RPMI7951 (cell line): ENCODE measurements at places on chromosomes 7 and 10. TPM values are rescaled to one million over a fixed set of nuclear protein-coding genes. Genes with fewer than 3 reads are reported as not detected.

GRCh38 chr7:24291271-24291670 is 7.3 kb downstream of the NPY start:
- no peak for DNase-seq

DNA sequence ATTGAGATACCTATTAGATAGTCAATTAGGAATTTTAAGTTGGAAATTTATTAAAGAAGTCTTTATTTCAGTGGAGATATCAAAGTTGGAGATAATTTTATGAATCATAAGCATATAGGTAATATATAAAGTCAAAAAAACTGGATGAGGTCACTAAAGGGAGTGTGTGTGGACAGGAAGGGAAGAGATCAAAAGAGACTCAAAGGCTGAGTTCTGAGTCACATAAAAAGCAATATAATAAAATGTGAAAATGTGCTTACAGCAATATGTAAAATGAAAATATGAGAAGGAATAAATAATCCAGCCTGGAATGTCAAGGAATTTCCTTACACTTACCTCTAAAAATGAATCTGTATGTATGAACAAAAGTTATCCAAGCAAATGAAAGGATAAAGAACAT is 583.3 kb upstream of the SORCS1 start:
- DNase-seq: no peak

Gene FAM13C
- total RNA-seq: 3.4 and 4.1 TPM in 2 replicates

DNA sequence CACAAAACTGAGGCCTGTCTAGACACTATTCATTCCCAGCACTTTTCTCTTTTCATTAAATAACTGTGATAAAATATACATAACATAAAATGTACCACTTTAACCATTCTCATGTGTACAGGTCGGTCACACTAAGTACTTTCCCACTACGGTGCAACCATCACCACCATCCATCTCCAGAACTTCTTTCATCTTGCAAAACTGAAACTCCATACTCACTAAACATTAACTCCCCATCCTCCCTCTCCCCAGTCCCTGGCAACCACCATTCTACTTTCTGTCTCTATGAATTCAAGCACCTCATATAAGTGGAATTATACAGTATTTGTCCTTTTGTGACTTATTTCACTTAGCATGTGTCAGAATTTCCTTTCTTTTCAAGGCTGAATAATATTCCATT is 53.0 kb downstream of the ARHGAP12 start:
- DNase-seq: no peak

Gene UNC5B
- 19.3 and 25.3 TPM in 2 replicates for total RNA-seq

DNA sequence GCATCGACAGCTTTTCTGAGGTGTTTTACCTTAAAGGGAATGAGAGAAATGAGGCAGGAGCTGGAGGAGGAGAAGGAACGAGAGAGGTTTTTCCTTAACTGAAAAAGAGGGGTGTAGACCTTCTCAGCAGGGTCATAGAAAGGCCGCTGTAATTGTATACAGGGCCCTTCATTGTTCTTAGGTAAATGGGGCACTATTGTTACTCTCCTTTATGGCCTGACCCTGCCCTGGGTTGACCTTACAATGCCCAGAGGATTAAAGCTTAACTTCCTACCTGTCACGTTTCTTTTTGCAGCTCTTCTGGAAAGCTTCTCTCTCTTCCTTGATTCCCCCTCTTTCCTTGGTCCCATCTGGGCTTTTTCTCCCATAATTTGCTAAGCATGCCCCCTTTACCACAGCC is 13.7 kb upstream of the PDLIM1 start:
- no peak for DNase-seq

Gene CDC14C
- total RNA-seq: not detected in 2 replicates

- DNase-seq: no peak
Measured at GRCh38 chr10:71945819-71946474, 18.2 kb upstream of the CHST3 start.

DNA sequence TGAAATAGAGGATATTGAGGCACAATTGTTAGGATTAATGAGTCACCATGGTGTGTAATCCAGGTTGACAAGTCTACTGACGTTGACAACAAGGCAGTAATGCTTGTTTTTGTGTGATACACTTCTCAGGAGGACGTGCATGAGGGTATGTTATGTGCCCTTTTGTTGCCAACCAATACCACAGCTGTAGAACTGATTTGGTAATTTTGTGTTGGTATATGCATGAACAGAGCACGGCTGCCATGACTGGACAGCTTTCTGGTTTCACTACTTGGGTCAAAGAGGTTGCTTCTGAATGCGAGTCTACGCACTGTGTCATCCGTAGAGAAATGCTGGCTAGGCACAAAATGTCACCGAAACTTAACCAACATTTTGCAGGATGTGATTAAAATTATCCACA is 32.9 kb downstream of the PHTF2 start:
- no peak for DNase-seq

GRCh38 chr10:110207805-110208613 is 604 bp downstream of the MXI1 start:
- DNase-seq: no peak
